ENCODE measurements at places on chromosomes 2 and 18.

DNA sequence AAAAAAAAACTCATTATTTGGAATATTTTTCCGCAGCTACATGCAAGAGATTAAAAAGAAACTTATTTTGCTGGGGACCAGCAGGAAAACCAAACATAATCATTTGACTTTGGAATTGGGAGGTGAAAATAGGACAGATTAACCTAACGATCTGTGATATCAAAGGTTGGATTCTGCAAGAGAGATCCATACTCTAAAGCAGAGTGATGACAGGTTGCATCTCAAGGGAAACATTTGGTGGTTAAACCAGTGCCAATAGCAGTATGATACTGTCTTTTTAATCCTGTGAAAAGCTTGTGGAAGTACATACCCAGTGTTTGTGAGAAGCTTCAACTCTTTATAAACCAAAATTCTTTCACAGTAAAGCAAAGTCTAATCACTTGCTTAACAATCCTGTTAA is 5.3 kb upstream of the IKZF2 start:
- DNase-seq, result no peak

DNA sequence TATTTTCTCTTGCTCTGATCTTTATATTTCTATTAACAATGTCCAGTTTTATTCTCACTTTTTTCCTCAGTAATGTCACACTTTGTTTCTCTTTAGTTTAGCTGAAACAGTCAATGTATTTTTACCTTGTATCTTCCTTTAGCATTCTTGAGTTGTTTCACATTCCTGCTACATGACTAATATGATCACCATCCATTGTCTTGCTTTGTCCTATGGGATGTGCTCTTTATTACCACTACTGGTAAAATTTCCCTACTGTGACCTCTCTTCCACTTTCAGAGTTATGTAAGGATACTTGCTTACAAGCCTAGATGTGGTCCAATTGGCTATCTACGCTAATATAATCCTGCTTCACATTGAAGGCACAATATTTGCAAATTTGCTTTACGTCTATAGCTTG is 457.9 kb downstream of the PIK3C3 start:
- DNase-seq, result no peak

- peak; percentile 57 for DNase-seq
Observed at GRCh38 chr18:44700652-44701051, 20.0 kb downstream of the SETBP1 start.

DNA sequence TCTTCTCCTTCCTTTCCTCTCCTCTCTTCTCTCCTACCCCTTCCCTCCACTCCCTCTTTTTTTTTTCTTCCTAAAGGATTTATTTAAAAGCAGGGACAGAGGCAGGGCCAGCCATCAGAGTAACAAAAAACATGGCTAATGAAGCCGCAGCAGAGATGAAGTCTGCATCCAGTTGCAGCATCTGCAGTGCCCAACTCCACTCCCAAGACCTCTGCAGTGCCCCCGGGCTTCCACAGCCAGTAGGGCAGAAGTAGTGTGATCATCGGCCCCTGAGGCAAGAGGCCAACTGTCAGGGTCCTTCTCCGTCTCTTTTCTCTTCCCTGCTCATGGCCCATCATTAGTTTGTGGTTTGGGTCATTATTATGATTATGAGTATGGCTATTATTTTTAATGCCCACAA is 4.2 kb upstream of the EGR4 start:
- no peak for DNase-seq

DNA sequence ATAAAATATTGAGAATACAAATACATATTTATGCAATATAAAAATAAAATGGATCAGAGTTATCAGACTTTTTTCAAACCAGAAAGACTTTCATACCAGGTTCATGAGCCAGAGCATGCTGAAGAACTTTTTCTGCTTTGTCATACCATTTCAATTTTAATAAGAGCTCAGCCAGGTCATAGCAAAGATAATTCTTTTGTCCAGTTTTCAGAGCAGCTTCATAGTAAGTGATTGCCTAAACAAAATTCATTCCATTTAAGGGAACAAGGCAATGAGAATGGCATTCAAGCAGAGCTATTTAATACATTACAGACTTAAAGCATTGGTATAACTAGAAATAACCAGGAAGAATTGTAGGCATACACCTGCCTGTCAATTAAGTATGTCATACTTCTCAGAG is 42.3 kb downstream of the TTC21B start:
- no peak for DNase-seq

DNA sequence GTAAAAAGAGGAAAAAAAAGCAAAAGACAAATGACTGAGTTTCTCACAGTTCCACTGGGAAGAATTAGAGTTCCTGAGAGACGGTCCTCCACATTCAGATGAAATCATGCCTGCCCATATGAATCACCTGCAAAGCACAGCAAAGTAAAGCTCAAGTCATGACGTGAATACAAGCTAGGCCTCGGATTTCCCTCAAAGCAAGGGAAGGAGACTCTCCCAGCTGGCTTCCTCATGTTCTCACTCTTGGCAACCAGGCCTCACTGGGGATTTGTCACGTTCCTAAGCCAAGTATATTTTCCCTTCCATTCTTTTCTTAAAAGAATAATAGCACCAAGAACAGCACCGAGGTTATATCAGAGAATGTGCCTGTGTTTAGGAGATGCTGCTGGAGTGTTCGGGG is 47.0 kb downstream of the CYP27C1 start:
- no peak for DNase-seq

DNA sequence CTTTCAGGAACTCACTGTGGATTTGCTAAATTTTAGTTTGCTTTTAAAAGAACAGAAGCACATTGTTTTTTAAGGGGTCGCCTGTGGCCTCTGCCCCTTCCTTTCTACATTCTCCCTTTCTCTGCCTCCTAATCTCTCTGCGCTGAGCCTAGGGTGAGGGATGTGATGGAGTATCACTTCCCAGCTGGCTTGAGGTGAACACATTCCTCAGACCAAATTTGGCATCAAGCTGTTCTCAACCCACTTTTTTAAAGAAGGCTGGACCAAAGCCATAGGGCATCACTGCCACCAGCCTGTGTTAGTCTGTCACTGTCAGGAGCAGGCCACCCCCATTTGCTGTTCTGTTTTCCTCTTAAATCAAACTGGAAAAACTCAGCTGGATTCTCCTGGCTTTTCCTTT is 27.4 kb downstream of the EIF4E2 start:
- no peak for DNase-seq

- no peak for DNase-seq
Observed at GRCh38 chr2:218252509-218253231, 8.1 kb upstream of the GPBAR1 start.

- DNase-seq, result no peak
Observed at GRCh38 chr2:126725580-126725979, 69.6 kb downstream of the GYPC start.

- DNase-seq, result no peak
Observed at GRCh38 chr18:63980896-63981460, 11.1 kb downstream of the SERPINB8 start.

- DNase-seq, result no peak
Observed at GRCh38 chr2:46999857-47000678, 84.5 kb upstream of the MCFD2 start.

GRCh38 chr2:234829074-234829455 is 122.8 kb upstream of the SH3BP4 start:
- no peak for DNase-seq

DNA sequence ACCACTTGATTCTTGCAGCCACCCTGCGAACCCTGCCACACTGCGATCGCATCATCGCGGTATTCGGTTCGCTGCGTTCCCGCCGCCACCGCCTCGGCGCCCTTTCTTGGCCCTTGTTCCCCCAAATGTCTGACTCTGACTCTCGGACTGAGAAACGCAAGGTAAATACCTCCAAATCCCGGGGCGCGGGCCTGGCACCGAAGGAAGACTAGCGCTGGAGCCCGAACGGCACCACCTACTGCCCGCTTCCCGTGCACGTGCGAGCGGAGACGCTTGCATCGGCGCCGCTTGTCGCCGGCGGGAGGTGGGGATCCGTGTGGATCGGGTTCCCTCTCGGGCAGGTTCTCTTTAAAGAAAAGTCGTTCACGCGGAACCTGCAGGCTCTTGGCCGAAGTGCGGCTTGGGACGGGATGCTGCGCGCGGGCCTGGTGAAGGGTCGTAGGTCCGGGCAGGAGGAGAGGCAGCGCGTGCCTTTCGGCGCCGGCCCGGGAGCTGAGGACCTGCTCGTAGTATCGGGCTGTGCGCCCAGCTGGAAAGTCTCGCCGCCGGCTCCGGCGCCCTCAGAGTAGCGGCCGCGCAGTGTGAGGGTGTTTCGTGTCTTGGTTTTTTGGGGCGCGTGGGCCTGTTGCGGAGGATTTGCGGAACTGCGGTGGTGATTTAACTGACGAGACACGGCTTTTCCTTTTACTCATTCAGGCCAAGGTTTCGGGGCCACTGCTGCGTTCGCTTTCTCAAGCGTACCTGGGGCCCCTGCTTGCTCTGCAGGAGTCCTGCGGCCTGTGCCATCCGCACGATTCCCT is 514 bp downstream of the BCL2L11 start:
- peak; percentile 26 for DNase-seq

GRCh38 chr2:225920621-225921220 is 521.2 kb downstream of the NYAP2 start:
- no peak for DNase-seq

DNA sequence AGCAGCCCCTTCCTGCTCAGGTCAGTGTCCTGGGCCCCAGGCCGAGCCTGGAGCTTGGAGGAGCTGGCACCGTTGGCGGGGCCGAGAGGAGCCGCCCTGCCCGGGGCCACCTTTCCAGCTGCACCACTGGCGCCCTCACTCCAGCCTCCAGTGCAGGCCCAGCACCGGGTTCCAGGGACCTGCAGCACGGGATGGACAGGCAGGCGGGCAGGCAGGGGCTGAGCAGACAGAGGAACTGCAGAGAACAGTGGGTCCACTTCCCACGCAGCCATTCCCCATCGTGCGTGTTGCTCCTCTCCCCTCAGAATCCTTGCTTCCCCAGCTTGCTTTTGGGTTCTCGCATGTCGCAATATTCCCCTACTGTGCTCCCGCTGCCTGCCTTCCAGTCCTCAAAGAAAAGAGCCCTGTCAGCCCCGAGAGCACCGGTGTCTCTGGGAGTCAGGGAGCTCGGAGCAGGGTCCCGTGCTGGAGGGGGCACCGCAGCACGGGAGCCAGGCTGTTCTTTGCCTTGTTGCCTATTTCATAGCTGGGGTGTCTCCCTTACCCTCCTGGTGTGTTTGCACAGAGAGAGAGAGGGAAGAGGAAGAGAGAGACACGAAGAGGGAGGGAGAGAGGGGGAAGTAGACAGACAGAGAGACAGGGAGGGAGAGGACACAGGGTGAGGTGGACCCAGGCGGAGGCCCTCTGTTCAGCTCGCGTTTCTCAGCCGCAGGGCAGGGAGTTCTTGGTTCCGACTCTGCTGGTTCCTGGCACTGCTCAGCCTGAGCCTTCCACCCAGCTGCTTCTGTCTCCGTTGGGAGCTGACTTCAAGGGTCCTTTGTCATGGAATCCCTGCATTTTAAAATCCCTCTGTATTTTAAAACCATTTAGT is 126.0 kb downstream of the MBP start:
- no peak for DNase-seq

GRCh38 chr18:59550174-59550516 is 147.1 kb downstream of the CCBE1 start:
- DNase-seq, result no peak

- DNase-seq, result no peak
Observed at GRCh38 chr2:180970016-180970415, 10.4 kb upstream of the UBE2E3 start.

DNA sequence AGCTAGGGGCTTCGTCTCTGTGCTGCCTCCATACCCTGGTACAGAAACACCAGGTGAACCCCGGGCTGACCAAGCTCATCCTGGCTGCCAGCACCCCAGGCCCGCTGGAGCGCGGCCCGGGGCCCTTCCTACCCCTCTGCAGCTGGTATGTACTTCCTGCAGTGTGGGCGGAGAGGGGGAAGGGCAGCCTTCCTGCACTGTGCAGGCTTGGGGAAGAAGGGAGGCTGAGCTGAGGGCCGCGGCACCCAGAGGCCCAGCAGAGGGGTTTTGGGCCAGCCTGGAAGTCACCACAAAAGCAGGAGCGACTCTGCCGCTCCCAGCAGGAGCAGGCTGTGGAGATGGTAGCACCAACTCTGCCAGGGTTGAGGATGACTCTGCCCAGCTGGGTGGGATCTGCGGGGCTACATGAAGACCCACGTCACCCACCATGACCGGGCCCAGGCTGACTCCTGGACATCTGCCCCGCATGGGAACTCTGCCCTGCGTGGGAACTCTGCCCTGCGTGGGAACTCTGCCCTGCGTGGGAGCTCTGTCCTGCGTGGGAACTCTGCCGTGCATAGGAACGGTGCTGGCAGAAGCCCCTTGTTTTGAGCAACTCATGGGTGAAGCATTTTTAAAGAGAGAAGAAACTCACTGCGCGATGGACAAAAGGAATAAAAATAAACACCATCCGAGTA is 273.3 kb downstream of the NDUFA10 start:
- peak; percentile 13 for DNase-seq

DNA sequence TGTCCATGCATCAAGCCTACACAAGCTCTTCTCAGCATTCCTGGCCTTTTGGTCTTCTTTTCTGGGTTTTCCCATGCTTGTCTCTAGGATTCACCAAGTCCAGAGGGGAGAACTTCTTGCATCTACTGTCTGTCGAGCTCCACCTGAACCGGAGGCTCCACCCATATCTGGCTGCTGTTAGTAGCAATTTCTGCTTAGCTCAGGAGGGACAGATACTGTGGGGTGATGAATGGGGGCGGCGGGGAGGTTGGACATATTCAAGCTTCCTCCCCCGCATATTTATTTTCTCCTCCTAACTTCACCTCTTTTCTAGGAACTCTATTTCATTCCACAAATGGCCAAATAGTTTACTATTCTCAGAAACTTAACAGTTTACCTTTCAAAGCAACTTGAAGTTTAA is 163.5 kb downstream of the PTH2R start:
- DNase-seq, result no peak

DNA sequence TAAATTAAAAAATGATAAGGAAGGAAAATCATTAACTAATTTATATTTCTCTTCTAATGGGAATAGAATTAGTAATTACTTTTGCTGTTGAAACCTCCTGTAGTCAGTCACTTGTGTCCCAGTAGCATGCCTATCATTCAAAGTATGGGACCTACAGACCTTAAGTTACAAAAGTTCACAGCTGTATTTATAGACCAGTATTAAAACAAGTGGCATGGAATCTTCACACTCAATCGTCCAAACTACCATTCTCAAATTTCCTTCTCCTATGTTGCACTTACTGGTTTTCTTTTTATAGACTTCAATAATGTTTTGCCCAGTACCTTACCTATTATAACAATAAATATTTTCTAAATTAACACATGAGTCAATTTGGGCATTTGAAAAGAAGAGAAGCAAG is 639.9 kb downstream of the ERBB4 start:
- DNase-seq, result no peak

- DNase-seq, result no peak
Observed at GRCh38 chr18:35474884-35475283, 22.9 kb downstream of the INO80C start.

All from CD4-positive, alpha-beta T cell treated with Interleukin-17A for 1 hour (primary cell).